Stimulated activated CD4-positive, alpha-beta T cell treated with anti-CD3 and anti-CD28 coated beads, Interleukin-2, amount 100 ng/mL, for 24 hours (primary cell): ENCODE measurements at places on chromosomes 1 and 21.

GRCh38 chr1:157035121-157035520 lies 10.4 kb downstream of the ARHGEF11 start:
- no peak for DNase-seq

- no peak for DNase-seq
These were observed 3.4 kb upstream of the CADM3 start for GRCh38 chr1:159168043-159168442.

- DNase-seq: peak; percentile 2
These were observed 97.8 kb downstream of the FMN2 start for GRCh38 chr1:240189386-240189989.

DNA sequence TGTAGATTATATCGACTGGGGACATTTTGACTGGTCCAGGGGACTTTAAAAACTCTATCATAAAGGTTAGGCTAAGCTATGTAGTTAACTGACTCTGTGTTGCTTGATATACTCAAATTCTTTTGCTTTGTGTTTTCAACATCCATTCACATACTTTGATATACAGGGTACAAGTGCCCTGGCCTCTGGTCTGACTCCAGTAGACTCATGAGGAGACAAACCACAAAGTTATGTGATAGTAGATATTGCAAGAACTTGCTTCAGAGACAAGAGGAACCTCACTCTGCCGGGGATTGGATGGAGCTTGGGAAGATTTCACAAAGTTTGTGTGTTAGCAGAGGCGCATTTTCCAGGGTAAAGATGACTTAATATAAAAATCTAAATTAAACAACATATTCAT lies 1.3 kb downstream of the GORAB start:
- no peak for DNase-seq

GRCh38 chr1:227937838-227938145 lies 9.9 kb downstream of the WNT9A start:
- no peak for DNase-seq
